Daoy (cell line): ENCODE measurements at places on chromosomes 5 and 9.

DNA sequence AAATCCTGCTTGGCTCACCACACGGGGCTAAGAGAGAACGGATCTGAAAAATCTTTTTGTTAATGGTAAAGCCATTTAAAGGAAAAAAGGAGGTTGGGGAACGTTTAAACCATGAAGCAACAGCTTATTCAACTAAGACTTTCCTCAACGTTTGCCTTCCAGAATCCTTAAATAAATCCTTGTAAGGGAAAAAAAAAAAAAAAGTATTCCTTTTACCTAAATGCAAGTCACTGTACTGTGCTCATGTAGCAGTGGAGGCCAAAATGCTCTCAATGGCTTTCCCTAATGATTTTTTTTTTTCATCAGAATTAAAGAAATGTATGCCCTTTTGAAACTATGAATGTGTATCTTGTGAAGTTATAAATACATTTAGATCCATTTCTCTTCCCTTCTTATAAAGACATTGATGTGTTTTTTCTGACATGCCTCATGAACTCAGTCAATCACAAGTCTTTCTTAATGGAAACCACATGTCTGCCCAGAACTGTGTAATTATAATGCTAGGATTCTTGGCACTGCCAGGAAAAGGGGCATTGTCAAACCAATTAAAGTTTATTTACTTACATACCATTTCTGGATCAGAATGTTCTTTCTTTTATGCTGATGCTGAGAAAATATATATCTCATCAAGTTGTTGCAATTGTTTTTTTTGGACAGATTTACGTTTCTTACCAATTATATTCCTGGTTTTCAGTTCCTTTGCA is 107.5 kb downstream of the EBF1 start:
- peak; percentile 14 for DNase-seq

- no peak for DNase-seq
Observed at GRCh38 chr5:173778152-173778782, 109.9 kb upstream of the CPEB4 start.

GRCh38 chr9:77640741-77641580 is 7.2 kb downstream of the GNA14 start:
- no peak for DNase-seq

DNA sequence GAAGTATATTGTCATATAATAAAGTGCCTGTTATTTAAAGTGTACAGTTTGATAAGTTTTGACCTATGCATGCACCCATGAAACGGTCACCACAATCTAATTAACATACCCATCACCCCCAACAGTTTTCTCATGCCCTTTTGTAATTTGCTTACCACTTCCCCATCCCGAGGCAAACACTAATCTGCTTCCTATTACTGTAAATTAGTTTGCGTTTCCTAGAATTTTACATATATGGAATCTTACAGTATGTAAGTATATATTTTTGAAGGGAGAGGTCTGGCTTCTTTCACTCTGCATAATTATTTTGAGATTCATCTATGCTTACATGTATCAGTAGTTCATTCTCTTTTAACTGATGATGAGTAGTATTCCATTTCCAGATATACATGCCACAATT is 56.5 kb downstream of the AMBP start:
- no peak for DNase-seq
